ENCODE measurements at places on chromosomes 7 and 10.

DNA sequence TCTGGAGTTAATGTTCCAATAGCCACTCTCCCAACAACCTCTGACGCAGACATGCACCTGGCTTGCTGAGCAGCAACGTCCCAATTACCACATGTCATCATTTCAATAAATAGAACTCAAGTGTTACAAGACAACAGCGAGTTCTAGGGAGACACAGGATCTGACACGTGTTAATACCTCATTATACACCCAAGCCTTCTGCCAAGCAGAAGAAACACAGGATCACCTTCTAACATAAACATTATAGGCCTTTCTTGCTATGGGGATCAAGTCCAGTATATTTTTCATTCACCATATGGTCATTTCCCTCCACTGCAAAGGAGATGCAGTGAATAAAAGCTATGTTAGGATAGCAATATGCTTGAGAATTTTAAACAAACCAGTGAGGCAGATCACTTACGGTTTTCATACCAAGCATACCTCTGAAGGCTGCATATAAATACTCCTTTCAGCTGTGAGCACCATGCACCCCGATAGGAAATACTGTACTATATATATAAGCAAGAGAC, 74.2 kb downstream of the JAZF1 start:
- no peak for DNase-seq

- DNase-seq: no peak
Measured at GRCh38 chr10:70906031-70906783, 17.8 kb upstream of the PCBD1 start.

- DNase-seq: no peak
Measured at GRCh38 chr10:59724098-59724938, 14.7 kb upstream of the SLC16A9 start.

DNA sequence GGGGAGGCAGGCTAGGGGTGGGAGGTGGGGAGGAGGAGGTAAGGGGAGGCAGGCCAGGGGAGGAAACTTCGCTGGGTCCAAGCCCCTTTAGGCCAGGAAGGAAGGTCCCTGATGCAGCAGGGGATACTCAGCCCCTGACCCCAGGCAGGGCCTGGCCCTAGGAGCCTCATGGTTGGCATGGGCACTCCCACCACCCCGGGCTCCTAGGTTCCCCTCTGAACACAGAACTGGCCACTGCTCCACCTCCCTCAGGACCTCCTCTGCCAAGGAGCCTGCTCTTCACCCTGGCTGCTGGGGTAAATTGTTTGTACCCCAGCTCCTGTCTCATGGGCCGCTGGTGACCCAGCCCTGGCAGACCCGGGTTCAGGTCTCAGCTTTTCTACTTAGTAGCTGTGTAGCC, 25.8 kb upstream of the CHST15 start:
- no peak for DNase-seq

GRCh38 chr10:5518143-5518542, 6.6 kb upstream of the CALML3 start:
- no peak for DNase-seq

- DNase-seq: no peak
Measured at GRCh38 chr7:8216334-8216690, 45.7 kb downstream of the ICA1 start.

DNA sequence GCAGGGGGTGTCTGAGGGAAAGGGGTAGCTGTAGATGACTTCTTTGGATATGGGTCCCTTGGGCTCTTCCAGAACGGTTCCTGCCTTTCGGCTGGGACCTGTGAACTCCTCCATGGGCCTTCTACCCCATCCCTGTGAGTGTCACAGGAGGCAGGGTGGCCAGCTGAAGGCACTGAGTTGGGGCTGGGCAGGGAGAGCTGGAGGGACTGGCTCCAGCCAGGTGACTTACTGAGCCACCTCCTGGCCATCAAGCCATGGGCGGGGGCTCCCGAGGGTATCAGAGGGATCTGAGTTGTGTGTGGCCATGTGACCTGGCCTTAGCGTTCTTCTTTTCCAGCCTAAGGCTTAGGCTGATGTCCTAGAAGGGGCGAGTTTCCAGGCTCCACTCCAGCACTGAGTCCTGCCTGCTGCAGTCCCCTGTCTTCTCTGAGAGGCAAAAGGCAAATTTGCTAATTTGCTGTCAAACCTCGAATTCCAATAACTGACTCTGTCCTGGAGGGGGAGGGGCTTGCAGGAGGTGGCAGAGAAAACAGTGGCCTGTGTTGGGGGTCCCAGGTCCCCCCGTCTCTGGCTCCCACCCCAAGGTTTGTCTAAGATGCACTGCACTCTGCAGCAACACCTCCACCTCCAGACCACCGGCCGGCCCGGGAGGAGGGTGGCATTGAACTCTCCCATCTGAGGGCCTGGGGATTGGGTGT, 27.2 kb downstream of the ADCYAP1R1 start:
- no peak for DNase-seq

DNA sequence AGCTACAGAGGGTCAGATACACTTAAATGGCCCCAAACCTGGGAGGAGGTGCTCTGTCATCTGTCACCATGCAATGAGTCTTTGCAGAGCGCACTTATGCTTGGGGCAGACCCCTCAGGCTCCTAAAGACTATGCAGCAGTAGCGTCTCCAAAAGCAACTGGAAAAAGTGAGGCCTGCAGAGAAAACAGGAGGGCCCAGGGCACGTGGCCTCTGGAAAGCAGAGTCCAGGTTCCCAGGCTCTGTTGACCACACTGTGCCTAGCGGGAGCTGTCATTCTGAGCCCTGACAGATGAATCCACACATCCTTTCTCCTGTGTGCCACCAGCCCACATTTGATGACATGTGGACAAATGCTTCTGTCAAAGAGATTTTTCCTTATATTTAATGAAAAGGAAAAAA, 66.4 kb downstream of the MINDY4 start:
- no peak for DNase-seq

DNA sequence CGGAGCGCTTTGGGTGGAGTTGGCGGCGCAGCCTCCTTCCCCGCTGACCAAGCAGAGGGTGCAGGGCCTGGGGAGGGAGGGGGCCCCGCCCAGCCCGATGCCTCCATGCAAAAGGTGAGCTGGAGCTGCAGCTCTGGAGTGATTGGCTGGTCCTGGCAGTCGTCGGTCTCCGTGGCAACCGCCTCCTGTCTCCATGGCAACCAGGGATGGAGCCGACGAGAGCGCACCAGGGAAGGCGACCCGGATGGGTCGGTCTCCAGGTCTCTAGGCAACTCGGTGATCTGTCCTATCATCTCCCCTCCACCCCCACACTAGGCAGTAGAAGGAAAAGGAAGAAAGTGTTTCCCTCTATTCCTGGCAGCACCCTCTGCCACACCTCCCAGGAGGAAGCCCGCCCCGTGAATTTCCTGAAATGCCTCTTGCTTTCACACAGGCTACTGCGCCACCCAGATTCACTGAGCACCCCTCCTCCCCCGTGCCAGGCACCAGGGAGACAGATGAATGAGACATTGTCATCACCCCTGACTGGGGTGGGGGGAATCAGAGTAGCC, 647 bp upstream of the NACAD start:
- DNase-seq: peak; percentile 89

DNA sequence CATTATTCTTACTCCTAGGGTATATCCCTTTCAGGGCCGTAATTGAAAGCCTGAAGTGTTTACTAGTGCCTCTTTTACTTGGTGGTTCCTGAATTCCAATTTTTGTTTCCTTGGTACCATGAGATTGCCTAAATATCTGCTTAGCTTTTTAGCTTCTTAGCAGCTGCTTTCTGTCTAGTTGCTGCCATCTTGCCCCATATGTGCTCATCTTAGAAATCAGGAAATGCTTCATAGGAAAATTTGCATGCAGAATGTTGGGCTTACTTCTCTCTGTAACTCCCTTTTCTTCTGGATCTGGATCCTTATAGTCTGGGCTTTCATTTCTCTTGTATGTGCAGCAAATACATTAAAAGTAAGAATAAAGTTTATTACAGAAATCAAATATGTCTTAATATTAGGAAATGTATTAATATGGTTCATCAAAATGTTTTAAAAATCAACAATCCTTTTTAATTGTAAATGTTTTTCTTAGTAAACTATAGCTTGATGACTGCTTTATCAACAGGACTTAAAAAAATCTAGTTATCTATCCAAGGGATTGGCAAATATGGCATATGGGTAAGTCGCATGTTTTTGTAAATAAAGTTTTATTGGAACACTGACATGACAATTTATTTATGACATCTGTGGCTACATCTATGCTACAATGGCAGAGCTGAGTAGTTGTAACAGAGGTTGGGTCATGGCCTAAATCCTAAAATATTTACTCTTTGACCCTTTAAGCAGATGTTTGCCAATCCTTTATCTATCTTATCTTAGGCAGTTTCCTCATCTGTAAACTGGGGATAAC, 73.5 kb upstream of the CDK6 start:
- no peak for DNase-seq
